ENCODE measurements at places on chromosomes 12 and 14. TPM values are rescaled to one million over a fixed set of nuclear protein-coding genes. Genes with fewer than 3 reads are reported as not detected.

DNA sequence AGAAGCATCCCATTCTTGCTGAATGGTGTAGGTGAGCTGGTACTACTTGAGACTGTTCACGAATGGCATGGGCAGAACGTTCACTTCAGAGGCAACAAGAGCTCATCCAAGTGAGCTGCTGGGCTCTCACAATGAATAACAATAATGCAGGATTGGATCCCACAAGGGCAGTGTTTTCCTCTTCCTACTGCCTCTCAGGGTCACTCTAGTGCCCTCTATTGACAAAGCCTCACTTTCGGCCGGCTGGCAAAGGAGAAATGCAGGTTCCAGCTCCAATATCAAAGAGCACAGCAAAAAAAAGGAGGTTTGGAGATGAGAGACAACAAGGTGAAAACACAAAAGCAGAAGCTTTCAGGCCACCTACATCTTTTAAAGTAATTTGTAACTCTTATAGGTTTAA lies 74.6 kb upstream of the MYF6 start:
- peak; percentile 41 for DNase-seq

DNA sequence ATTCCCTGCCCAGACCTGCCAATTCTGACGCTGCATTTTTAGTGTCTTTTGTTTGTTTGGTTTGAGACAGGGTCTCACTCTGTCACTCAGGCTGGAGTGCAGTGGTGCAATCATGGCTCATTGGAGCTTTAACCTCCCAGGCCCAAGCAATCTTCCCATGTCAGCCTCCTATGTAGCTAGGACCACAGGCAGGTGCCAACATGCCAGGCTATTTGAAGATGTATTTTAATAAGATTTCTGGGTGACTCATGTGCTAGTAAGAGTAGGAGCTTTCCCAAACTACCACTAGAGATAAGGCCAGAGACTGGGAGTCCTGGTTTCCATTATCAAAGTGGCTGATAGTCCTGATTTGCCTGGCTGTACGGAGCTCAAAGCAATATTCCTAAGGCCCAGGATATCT lies 693.3 kb downstream of the MED13L start:
- DNase-seq, result no peak

DNA sequence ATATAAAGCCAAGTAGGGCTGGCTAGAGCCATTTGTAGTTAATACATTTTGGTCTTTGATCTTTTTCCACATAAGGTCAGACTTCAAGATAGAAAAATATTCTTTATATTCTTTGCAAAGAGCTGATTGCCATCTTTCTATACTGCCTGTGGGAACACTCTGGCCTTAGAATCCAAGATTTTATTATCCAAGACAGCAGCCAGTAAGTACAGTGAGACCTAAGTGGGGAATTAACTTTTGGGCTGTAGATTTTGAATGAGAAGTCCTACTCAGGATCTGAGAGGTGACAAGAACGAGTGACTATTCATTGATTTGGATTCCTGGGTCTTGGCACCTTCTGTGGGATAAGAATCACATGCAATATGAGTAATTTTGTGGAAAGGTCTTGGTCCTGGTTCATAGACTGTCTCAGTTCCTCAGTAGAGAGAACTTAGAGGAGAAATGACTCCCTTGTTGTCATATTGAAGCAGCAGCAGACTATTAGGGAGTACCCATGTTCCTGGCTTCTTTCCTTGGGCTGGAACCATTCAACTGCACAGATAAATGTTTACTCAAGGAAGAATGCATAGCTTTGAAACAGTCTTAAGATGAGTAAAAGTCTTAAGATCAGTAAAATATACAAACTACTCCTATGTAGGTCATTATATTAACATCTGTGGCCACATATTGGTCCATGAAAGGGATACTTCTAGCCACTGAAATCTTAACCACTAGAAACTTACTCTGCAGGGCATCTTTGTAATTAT lies 353.8 kb downstream of the RAD51B start:
- no peak for DNase-seq

DNA sequence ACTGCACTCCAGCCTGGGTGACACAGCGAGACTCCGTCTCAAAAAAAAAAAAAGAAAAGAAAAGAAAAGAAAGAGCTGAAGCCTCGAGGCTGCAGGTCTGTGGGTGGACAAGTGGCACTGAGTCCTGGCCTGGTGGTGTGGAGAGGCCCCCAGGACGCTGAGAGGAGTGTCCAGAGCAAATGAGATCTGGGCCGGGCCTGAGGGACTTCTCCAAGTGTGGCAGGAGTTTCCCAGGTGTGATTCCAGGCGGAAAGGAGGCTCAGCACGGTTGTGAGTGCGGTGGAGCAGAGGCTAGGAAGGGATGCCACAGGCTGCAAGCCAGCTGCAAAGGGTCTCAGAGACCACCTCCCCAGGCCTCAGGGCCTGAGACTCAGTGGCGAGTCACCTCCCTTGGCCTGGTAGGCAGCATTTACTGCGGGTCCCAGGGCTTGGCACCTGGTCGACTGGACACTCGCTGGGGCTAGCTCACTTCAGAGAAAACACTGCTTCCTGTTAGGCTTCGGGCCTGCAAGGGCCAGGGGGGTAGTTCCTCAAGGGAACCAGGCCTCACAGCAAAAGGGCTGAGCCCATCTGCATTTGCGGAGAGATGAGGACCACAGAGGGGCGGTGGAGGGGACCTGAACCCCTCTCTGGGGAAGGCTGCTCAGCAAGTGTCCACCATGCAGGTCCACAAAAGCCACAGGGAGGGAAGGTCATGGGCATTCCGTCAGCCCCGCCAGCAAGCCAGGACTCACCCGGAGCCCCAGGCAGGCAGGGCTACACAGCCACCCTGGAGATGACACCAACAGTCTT lies 11.7 kb downstream of the TTC7B start:
- no peak for DNase-seq

KRT7 gene
- 0.80 TPM for total RNA-seq

ERP27 gene
- total RNA-seq, result not detected

GRCh38 chr12:51323966-51324895 lies at the start of gene BIN2:
BIN2 (minus strand) TSS chr12:51324174; CDS start chr12:51324102, 72 bp downstream.
- peak; percentile 49 for DNase-seq

P2RX7 gene
- total RNA-seq, result 0.07 TPM

DNA sequence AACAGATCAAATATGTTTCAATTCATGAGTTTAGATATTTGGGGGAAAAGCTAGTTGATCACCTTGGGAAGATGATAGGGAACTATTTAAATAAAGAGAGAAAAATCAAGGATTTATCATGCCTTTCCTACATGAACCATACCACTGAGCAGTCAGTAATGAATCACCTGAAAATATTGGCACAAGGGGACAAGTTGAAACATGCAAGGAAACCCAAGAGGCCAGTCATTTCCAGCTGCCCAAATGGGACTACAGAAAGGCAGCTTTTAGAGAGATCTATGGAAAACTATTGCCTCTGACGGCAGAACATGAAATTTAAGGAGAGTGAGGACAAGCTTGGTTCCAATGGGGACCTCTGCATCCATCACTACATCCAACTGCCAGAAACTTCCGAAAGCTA lies 14.1 kb upstream of the ETV6 start:
- no peak for DNase-seq

DNA sequence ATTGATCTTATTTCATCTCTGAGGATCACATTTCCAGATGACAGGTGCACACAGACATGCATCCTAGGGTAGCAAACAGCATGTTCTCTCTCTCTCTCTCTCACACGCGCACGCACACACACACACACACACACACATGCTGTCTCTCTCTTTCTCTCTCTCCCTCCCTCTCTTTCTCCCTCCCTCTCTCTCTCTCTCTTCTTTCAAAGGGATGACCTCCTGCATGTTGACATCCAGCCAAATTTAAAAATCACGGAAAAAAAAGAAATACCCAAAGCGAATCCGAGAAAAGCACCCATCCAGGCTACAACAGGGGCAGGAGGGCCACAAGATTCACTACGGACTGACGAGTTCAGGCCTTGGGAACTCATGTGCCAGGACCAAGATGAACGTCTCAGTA lies 2.3 kb downstream of the KSR2 start:
- no peak for DNase-seq

RASSF9 gene
- total RNA-seq, result 0.87 TPM

- no peak for DNase-seq
Observed at GRCh38 chr14:22547313-22547947, 41.6 kb downstream of the DAD1 start.

LRRC43 gene
- 0.22 TPM for total RNA-seq

DNA sequence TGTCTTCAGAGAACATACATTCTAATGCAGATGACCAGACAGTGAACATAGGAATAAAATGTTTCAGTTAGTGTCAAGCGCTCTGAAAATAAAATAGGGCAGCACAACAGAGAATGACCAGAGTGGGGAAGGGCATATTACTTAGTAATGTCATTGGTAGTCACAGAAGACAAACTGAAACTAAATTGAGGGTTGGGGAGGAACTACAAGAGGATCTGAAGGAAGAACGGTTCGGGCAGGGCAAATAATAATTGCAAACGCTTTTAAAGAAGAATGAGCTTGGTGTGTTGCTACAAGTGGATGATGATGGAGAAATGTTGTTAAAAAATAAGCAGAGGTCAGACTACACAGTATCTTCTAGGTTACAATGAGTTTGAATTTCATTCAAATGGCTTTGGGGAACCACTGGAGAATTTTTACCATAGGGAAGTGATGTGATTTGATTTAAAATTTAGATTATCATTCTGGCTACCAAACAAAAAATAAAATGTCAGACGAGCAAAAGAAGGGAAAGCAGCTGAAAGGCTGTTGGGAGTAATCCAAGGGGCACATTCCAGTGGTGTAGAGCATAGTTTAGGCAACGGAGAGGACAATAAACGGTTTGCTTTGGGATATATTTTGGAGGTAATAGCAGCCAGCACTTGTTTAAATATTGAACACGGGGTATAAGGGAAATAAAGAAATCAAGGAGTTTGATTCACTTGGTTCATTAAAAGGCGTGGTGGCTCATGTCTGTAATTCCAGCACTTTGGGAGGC lies 56.3 kb upstream of the SLC6A13 start:
- no peak for DNase-seq

TSPAN19 gene
- not detected for total RNA-seq

DNA sequence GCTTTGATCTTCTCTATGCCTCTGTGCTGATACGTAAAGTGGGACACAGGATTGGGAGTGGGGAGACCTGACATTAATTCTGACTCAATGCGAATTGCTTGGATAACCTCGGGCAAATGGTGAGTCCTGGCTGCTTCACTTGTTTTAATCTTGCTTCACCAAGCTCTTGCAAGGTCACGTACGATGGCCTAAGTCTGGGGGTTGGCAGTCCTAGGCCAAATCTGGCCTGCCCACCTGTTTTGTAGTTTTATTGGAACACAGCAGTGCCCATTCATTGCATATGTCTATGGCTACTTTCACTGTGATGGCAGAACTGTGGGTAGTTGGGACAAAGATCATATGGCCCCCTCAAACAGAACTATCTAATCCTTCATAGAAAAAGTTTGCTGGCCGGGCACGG lies 13.4 kb downstream of the CLSTN3 start:
- DNase-seq, result no peak

C1R gene
- 8.2 TPM for total RNA-seq

DNA sequence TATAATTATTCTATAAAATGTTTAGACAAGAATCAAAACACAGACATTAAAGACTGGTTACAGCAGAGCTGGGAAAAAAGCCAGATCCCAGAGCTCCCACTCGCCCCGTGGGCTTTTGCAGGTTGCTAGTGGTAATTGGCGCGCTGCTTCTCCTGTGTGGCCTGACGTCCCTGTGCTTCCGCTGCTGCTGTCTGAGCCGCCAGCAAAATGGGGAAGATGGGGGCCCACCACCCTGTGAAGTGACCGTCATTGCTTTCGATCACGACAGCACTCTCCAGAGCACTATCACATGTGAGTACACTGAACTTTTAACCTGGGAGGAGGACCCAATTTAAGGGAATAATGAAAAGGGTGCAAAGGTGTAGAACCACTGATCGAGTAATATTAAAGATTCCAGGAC lies 7.5 kb downstream of the TMEM52B start:
- no peak for DNase-seq

GRCh38 chr12:93592641-93593406 lies 20.3 kb downstream of the SOCS2 start:
- no peak for DNase-seq

DNA sequence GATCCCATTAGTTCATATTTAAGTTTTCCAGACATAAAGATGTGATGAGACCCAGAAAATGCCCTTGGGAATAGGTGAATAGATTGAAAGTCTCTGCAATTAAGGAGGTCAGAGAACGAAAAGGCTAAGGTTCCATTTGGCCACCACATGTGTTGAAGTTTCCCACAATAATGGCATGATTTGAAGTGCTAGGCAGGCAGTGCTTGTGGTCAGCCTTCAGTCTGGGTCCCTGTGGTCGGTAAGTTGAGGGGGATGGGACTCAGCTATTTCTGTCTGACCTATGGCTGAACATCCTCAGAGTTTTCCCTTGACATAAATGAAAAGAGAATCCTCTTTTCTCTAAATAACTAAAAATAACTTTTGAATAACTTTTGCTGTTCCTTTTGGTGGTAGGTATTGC lies 92.4 kb downstream of the PELI2 start:
- no peak for DNase-seq

- DNase-seq, result no peak
Observed at GRCh38 chr14:53327716-53328115, 174.6 kb upstream of the DDHD1 start.

KCNJ8 gene
- 0.42 TPM for total RNA-seq

GRCh38 chr12:2043054-2043453 lies 9.7 kb upstream of the CACNA1C start:
- no peak for DNase-seq

ZNF385A gene
- total RNA-seq, result 3.5 TPM

PTPRQ gene
- 0.21 TPM for total RNA-seq

ADCY6 gene
- total RNA-seq, result 7.1 TPM

- no peak for DNase-seq
Observed at GRCh38 chr12:130838284-130838950, 633 bp downstream of the STX2 start.

- DNase-seq, result no peak
Observed at GRCh38 chr14:75338398-75338797, 59.8 kb downstream of the FOS start.

- DNase-seq, result peak; percentile 96
Observed at GRCh38 chr12:122860040-122860853, 25.0 kb downstream of the HIP1R start.

GDF3 gene
- 144 TPM for total RNA-seq

- no peak for DNase-seq
Observed at GRCh38 chr14:52241087-52241793, 26.3 kb upstream of the PTGDR start.

DNA sequence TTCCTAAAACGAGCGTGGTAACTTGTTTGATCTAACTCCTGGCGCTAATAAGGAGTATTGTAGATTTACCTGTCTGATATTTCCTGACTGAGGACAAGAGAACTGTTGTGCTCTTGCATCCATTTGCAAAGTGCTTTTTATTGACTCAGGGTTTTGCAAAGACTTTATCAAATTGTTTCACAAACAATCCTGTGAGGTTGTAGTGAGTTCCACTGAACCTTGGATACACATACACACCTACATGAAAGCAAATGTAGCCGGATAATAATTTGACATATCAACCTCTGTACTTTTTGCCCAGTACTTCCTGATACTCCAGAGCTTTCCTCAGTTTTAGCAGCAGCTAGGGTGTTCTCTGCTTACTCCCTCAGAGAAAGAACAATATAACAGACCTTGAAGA lies 6.7 kb upstream of the PTGER2 start:
- DNase-seq, result no peak

PPFIBP1 gene
- total RNA-seq, result 17.0 TPM

GRCh38 chr12:50641566-50641965 lies 122.3 kb upstream of the ATF1 start:
- DNase-seq, result peak; percentile 43

- DNase-seq, result no peak
Observed at GRCh38 chr12:43028826-43029225, 439.3 kb upstream of the PRICKLE1 start.

- DNase-seq, result peak; percentile 97
Observed at GRCh38 chr14:73644531-73645247, at the start of gene DNAL1. DNAL1 (plus strand) TSS chr14:73644986; CDS start chr14:73645040, 54 bp downstream.

TMEM63C gene
- total RNA-seq, result 2.1 TPM

GRCh38 chr12:106721915-106722314 lies 52.6 kb upstream of the RIC8B start:
- DNase-seq, result no peak
